ENCODE measurements at places on chromosomes 12 and 14.

GRCh38 chr12:117100851-117101673 is 1.8 kb upstream of the TESC start:
- DNase-seq = no peak

- DNase-seq = no peak
Measured at GRCh38 chr12:69291278-69291593, 51.9 kb downstream of the CPSF6 start.

DNA sequence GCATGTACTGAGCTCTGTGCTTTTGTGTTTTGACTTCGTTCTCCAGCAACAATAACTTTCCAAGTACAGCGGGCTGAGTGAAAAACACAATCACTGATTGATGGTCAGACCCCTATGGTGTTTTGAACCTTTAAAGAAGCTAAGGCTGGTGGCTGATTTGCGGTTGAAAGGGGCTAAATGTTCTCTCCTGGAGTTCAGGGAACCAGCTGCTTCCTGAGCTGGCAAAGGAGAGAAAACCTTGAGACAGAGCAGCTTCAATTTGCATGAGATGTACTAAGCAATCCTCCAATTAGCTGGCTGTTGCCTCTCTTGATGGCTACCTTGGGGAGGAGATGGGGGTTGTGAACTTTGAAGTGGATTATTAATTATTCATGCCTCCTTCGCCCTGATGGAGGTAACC is 546.7 kb upstream of the SEL1L start:
- DNase-seq = no peak

- no peak for DNase-seq
Measured at GRCh38 chr14:55747186-55747585, 167.2 kb downstream of the KTN1 start.

GRCh38 chr12:414859-415258 is 13.4 kb downstream of the CCDC77 start:
- no peak for DNase-seq

- DNase-seq = no peak
Measured at GRCh38 chr12:93901739-93902138, 224.6 kb downstream of the CRADD start.

DNA sequence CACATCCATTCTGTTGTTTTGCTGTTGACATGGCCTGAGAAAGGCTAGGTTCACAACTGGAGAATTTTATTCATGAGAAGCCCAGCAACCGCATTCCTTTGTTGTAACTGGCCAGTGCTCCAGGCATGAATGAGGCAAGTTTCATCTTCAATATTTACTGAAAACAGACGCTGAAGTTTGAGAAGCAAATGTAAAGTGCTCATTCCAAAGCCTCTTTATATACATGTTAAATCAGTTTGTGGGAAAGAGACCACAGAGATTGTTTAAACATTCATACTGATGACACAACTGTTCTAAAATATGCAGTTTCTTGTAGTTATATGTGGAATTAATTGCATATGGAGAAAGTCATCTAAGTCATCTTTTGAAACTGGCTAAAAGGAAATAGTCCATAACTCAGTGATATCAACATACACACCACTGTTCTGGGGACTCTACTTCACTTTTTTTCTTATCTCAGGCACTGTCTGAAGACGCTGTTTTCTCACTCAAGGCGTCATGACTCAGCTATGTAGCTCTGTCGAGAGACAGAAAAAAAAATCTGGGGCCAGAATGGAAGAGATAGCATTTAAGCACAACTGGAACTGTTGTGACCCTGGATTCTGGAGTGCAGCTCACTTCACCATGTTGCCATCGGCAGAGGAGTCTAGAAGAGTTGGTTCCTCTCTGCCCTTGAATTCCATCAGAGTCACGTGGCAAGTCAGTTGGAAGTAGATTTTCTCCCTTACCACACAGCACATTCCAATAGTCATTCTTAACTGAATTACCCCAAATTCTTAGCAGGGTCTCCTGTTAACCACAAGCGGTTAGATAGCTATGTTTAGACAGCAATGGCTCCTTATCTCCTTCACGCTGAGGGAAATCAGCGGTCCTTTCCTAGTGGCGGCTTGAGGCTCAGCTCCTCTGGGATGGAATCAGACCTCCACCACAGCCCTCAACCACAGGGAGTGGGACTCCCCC is 258.4 kb upstream of the HMGA2 start:
- no peak for DNase-seq

GRCh38 chr12:39300799-39301198 is 142.1 kb downstream of the KIF21A start:
- no peak for DNase-seq

DNA sequence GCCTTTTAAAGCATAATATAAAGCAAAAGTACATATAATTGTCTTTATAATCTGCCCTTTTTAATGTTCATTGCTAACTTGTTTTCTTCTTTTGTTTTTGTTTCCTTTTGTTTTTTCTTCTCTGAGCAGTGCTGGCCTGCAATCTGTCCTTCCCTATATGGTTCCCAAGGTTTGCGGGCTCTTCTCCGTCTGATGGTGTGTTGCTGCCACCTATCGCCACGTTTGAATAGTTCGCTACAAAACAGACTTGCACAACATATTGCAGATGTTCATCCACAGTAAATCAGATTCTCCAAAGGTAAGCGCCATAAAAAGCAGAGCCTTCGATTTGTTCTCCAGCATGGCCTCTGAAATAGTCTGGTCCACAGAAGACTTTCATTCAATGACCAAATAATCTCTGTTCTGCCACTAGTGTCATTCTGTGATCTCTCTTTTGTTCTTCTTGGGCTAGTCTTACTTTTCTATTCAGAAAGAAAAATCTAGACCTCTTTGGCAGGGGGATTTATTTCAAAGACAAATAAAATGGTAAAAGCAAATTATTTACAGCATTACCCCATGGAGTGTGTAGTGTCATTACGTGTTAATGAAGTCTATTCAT is 33.5 kb downstream of the C12orf50 start:
- peak; percentile 30 for DNase-seq

GRCh38 chr14:93965287-93965821 is 11.0 kb downstream of the ASB2 start:
- DNase-seq = no peak

DNA sequence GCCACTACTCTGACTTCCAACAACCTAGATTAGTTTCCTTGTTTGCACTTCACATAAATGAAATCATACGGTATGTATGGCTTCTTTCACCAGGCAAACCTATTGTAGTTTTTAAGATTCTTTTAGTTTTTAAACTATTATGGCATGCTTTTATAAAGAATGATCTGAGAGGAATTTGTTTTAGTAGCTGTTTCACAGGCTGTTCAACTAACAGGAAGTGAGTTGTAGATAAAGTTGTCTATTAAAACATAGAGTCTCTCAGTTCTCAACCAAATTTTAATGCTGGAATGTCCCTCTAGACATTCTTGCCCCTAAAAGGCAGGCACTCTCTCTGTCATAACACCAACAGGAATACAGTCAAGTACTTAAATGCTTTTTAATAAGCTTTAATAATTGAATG is 102.7 kb upstream of the DACT1 start:
- DNase-seq = no peak

DNA sequence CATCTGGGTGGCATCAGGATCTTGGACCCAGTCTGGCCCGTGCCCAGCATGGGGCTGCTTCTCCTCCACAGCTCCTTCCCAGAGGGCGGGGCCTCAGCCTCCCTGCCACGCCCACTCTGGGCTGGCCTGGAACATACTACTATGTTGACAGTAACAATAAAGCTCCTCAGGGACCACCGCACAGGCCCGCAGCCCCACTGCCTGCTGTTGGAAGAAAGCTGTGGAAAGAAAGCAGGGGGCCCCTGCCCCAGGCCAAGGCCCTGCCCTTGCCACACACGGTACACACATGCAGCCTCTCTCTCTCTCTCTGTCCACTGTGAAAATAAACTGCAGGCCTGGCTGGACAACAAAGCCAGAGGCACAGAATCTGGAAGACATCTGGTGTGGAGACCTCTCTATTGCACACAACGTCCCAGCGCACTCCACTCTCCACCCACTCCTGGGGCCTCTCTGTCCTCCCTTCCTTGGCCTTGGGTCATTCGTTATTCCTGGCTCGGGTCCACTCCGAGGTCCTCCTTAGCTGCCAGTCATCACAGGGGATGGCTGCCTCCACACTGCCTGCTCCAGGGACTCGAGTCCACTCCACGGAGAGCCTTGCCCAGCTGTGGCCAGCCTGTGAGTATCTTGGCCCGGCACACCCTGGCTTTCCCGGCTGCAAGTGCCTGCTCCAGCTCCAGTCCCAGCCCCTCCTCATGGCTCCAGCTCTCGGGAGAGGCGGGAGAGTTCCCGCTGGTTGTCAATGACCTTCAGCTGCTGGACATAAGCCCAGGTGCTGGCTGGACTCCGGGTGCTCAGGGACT is 11.8 kb upstream of the ENDOU start:
- no peak for DNase-seq

DNA sequence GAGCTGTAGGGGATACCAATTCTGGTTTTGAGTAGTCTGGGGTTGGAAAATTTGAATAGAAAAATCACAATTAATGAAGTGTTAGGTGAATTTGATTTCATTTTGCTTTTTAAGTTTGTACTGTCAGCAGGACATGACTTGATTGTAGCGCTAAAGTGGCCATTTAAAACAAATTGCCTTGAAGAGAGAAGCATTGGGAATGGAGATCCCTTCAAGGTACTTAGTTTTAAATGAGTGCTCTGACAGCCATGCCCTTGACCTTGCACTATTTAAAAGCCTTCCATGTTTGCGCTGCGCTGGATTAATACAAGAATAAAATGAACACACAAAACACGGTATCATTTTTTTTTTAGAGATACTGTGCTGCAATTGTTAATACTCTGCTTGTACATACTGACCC is 345.9 kb downstream of the NAV3 start:
- no peak for DNase-seq

- no peak for DNase-seq
Measured at GRCh38 chr12:17371491-17372215, 718.3 kb downstream of the RERGL start.

DNA sequence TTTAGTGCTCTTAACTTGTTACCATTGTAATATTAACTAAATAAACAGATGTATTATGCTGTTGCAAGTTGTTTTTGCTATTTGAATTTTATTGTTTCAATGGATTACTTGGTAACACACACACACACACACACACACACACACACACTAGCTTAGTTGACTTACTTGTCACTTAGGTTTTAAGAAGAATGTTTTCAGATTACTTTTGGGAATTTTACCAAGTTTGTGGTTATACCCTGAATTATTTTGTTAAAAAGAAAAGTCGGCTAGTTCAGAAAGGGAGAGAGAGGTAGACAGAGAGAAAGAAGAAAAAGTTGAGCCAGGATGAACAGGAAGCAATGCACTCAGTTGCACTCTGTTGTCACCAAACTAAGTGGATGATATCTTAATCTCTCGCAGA is 5.3 kb downstream of the SSTR1 start:
- DNase-seq = no peak

- peak; percentile 76 for DNase-seq
Measured at GRCh38 chr14:55926007-55926406, 192.2 kb upstream of the PELI2 start.

GRCh38 chr12:48868451-48868850 is 2.8 kb upstream of the RND1 start:
- DNase-seq = no peak

- DNase-seq = no peak
Measured at GRCh38 chr14:95575840-95576473, 41.1 kb downstream of the GLRX5 start.

- DNase-seq = no peak
Measured at GRCh38 chr12:50149311-50149710, 17.9 kb downstream of the CERS5 start.

- no peak for DNase-seq
Measured at GRCh38 chr12:98656289-98657101, 11.4 kb downstream of the APAF1 start.

- peak; percentile 90 for DNase-seq
Measured at GRCh38 chr12:113135178-113136127, at the start of gene RASAL1. TSS of gene RASAL1 (minus strand) at chr12:113135761. CDS start at chr12:113135462, 299 bp downstream.

DNA sequence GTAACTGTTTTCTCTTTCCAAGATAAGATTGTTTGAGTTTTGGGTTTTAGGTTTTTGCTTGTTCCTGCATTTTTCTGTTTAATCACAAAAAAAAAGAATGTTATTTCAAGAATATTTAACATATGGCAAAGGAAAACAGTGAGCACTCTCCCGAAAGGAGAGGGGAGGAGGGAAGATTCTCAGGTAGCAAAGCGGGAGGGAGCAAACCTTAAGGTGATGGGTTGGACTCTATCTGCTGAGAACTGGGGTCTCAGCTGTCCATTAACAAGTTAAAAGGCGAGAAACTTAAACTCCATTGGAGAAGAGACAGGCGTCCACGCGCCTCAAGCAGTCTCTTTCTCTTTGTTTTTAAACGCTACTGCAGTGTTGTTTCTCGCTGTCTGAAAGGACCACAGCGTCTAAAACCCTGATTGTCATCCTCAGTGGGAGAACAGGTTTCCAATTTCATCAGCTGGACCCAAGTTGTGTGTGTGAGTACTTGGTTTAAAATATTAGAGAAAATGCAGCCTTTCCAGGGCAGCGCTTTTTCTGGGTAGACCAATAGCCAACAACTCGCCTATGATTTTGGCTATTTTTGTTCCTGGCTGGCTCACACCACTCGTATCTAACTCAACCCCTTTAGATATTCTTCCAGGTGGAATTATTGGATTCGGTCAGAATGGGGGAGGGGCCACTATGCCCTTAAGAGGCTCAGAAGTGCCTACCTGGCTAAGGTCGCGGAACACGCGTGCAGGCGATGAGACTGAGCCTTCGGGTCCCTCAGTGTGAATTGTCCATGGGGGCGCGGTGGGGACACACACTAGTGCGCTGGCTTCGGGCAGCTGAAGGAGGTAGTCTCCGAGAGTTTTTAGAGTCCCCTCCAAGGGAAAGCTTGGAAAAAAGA is 8.2 kb downstream of the SIX1 start:
- DNase-seq = no peak

DNA sequence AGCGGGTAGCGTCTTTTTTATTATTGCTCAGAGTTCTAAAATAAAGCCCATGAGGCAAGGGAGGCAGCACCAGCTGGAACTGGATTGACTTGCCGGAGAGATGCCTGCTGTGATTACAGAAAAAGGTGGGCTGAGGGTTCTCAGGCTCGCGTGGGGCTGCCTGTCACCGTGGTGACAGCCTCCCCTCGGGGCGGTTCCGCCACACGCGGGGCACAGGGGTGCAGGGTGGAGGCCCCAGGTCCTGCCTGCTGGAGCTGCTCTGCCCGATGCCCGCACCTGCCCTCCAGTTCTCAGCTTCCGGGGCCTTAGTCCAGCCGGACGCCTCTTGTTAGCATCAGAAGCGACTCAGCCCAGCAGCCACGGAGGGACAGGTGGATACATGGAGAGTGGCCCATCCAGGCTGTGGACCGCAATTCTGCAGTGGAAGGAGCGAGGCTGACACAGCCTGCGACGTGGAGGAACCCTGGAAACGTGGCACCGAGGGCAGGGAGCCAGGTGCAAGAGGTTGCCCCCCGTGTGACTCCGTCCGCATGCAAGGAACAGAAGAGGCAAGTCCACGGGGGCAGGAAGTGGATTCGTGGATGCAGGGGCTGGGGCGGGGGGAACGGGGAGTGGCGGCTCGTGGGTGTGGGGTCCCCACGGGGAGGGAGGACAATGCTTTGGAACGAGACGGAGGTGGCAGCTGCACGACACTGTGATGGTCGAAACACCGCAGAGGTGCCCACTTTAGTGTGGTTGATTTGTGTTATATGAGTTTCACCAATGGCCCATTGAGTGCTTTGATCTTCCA is 79.5 kb downstream of the GALNT9 start:
- DNase-seq = no peak

GRCh38 chr12:132495165-132495544 is 5.2 kb downstream of the FBRSL1 start:
- no peak for DNase-seq

- DNase-seq = no peak
Measured at GRCh38 chr12:47407463-47408129, 298.2 kb downstream of the RPAP3 start.

GRCh38 chr14:63715360-63715759 is 12.5 kb downstream of the SGPP1 start:
- DNase-seq = no peak

Data from NCI-H510A (cell line).